ENCODE measurements at places on chromosomes 16 and 17. TPM values are rescaled to one million over a fixed set of nuclear protein-coding genes. Genes with fewer than 3 reads are reported as not detected.

Gene LITAFD
- not detected for total RNA-seq

Gene MSLN
- total RNA-seq: not detected

Gene IL34
- total RNA-seq: 4.1 TPM

Gene SLC6A2
- total RNA-seq: not detected

Gene SOST
- not detected for total RNA-seq

Gene ECI1
- total RNA-seq: 33.8 TPM

Gene CFAP52
- 0.28 TPM for total RNA-seq

Gene ATP6V0D1
- 94.4 TPM for total RNA-seq

All from smooth muscle cell of bladder (primary cell).